ENCODE measurements at places on chromosomes 5 and 9. TPM values are rescaled to one million over a fixed set of nuclear protein-coding genes. Genes with fewer than 3 reads are reported as not detected.

TMEM252 gene
- total RNA-seq, result not detected

SCGB3A2 gene
- 186 TPM for total RNA-seq

INSL4 gene
- not detected for total RNA-seq

TAF1L gene
- total RNA-seq, result not detected

- no peaks in the 10 kb centered on the region for H3K27me3 ChIP-seq
- no peak for DNase-seq
- no peak overlapping the region for H3K27ac ChIP-seq
- H3K36me3 ChIP-seq, result no peaks in the 10 kb centered on the region
- no peak overlapping the region for H3K4me3 ChIP-seq
Observed at GRCh38 chr9:38160613-38161215, 91.7 kb upstream of the SHB start.

DNA sequence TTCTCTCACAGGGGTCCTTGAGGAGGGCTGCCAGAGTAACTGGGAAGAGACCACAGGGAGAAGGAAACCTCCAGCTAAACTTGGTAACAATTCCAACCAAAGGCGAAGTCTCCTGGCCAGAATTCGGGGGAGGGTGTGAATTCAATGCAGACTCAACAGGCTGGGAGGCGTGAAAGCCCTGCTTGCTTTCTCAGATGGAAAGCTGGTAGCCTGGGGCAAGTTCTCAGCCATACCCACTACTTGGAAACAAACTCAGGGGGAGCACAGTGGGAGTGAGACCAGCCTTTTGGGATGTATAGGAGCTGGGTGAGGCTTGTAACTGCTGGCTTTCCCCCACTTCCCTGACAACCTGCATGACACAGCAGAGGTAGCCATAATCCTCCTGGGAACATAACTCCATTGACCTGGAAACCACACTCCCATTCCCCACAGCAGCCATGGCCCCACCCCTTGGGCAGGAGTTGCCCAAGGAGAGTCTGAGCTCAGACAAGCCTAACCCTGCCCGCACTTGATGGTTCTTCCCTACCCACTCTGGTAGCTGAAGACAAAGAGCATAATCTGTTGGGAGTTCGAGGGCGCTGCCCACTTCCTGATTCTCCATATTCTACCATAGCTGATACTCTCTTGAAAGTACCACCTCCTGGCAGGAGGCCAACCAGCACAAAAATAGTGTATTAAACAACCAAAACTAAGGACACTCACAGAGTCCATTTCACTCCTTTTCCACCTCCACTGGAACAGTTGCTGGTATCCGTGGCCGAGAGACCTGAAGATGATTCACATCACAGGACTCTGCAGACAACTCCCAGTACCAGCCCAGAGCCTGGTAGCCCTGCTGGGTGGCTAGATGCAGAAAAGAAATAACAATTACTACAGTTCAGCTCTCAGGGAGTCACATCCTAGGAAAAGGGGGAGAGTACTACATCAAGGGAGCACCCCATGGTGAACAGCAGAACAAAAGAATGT lies 123.8 kb downstream of the FAM170A start:
- H3K4me3 ChIP-seq, result no peak overlapping the region
- H3K4me1 ChIP-seq, result no peaks in the 10 kb centered on the region
- H3K27ac ChIP-seq, result no peak overlapping the region
- H3K27me3 ChIP-seq, result no peaks in the 10 kb centered on the region

GRCh38 chr5:14269395-14269794 lies 126.3 kb downstream of the TRIO start:
- no peak overlapping the region for H3K27ac ChIP-seq
- no peak overlapping the region for H3K4me3 ChIP-seq

GRCh38 chr5:152551061-152551460 lies 146.0 kb upstream of the NMUR2 start:
- no peak overlapping the region for H3K4me3 ChIP-seq
- no peak overlapping the region for H3K27ac ChIP-seq
- no peak for DNase-seq
- no peaks in the 10 kb centered on the region for H3K36me3 ChIP-seq

DNA sequence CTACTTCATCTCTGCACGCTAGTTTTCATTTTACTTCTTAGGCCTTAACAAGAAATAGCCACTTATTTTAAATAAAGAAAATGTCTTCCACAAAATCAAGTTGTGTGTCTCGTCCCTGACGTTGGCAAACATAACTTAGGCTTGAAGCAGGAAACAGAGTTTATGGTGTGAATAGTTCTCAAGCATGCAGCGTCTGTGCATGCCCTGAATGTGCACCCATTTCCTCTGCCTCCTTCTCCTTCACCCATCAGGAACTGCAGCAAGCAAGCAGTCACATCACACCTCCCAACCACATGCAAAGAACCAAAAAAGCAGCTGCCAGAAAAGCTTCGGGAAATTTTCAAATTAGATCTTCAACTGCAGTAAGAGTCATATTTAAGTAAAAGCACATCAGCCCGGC lies 424.0 kb upstream of the IRX4 start:
- no peak overlapping the region for H3K4me3 ChIP-seq
- no peak for DNase-seq
- no peaks in the 10 kb centered on the region for H3K27me3 ChIP-seq
- H3K4me1 ChIP-seq, result no peaks in the 10 kb centered on the region
- H3K36me3 ChIP-seq, result no peaks in the 10 kb centered on the region

DNA sequence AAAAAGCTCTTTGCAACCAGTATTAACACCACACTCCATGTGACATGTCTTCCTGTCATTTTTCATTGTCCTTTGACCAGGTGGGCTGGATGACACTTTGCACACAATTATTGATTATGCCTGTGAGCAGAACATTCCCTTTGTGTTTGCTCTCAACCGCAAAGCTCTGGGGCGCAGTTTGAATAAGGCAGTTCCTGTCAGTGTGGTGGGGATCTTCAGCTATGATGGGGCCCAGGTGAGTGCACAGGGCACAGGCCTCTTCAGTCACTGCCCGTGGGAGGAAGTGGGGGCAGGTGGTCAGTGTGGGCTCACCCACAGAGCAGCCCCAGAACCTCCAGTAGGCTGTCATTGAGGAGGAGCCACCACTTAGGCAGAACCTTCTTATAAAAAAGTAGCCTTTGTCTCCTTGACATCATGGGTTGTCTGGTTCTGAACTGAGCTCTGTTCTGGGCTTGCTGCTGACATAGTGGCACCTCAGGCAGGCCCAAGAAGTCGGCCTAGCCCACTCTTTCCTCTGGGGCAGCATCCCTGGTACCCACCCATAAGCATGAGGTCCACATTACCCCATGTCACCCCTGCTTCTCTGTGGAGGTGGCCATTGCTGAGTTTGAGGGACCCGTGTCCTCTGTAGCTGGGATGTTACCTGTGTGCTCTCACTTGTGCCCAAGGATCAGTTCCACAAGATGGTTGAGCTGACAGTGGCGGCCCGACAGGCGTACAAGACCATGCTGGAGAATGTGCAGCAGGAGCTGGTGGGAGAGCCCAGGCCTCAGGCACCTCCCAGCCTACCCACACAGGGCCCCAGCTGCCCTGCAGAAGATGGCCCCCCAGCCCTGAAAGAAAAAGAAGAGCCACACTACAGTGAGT lies 39.3 kb downstream of the SECISBP2 start:
- no peak for DNase-seq
- peaks cover 100% of the 10 kb centered on the region for H3K36me3 ChIP-seq
- no peak overlapping the region for H3K4me3 ChIP-seq
- H3K27me3 ChIP-seq, result no peaks in the 10 kb centered on the region
- H3K27ac ChIP-seq, result peak overlapping the region; percentile 6

DNA sequence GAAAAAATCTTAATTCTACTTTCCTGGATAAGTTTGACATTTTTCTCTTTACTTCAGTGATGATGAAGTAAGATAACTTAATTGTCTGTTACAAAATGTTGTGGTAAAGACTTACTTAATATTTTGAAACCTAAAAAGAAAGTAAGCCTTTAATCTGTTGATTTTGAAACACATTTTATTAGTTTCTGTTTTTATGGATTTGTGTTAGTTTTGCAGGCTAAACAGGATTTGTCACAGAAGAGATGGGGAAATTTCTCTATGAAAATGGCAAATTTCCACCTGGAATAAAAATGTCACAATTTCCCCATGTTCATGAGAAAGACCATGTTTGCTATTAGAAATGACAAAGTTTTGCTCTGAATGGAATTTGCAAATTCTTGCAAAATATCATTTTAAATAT lies 237.1 kb downstream of the RFX3 start:
- no peaks in the 10 kb centered on the region for H3K36me3 ChIP-seq
- H3K27ac ChIP-seq, result no peak overlapping the region
- H3K27me3 ChIP-seq, result no peaks in the 10 kb centered on the region

DNA sequence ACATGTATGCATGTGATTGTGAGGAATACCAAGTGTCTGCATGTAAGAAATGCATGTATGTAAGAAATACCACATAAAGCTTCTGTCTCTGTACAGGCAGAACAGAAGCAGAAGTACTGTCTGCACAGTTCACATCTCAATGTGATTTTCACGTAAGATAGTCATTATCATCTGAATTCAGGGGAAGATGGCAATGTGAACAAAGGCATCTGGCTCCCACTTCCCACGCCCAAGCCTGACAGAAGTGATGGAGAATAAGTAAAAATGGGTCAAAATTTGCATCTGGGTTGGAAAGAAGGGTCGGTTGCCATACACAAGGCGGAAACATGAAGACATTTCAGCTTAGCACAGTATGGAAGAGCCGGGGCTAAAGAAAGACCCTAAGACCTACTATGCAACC lies 71.7 kb downstream of the SUSD1 start:
- no peaks in the 10 kb centered on the region for H3K36me3 ChIP-seq
- peaks cover 3% of the 10 kb centered on the region for H3K4me1 ChIP-seq
- no peak overlapping the region for H3K27ac ChIP-seq
- no peak overlapping the region for H3K4me3 ChIP-seq
- H3K27me3 ChIP-seq, result no peaks in the 10 kb centered on the region

- H3K27me3 ChIP-seq, result no peaks in the 10 kb centered on the region
- H3K27ac ChIP-seq, result no peak overlapping the region
- H3K4me3 ChIP-seq, result no peak overlapping the region
- H3K4me1 ChIP-seq, result no peaks in the 10 kb centered on the region
- DNase-seq, result no peak
Observed at GRCh38 chr5:144468571-144468970, 297.9 kb downstream of the KCTD16 start.

DNA sequence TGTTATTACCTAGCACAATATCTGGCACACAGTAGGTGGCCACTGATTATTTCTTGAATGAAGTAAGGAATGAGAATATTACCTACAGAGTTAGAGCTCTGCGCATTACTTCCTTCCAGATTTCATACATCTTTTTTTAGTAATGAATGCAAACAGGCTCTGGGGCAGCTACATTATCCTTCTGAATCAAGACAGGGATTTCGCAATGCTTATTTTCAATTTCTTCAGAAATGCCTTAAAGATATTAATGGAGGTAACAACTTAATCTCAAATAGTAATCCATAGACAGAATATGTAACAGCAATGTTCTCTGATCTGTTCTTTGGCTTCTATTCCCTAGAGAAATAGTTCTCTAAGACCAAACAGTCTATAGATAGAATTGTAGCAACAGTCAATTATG lies 32.6 kb downstream of the CDKN2A start:
- no peaks in the 10 kb centered on the region for H3K36me3 ChIP-seq
- no peak overlapping the region for H3K4me3 ChIP-seq
- no peak for DNase-seq
- peaks cover 52% of the 10 kb centered on the region for H3K27me3 ChIP-seq
- H3K4me1 ChIP-seq, result peaks cover 12% of the 10 kb centered on the region

- H3K4me3 ChIP-seq, result no peak overlapping the region
- peaks cover 5% of the 10 kb centered on the region for H3K4me1 ChIP-seq
- no peak overlapping the region for H3K27ac ChIP-seq
- no peaks in the 10 kb centered on the region for H3K36me3 ChIP-seq
Observed at GRCh38 chr9:69030851-69031645, 4.5 kb upstream of the FXN start.

GRCh38 chr9:82512728-82513127 lies 524.2 kb downstream of the SPATA31D1 start:
- peaks cover 19% of the 10 kb centered on the region for H3K4me1 ChIP-seq
- no peaks in the 10 kb centered on the region for H3K36me3 ChIP-seq
- H3K27ac ChIP-seq, result no peak overlapping the region
- no peak overlapping the region for H3K4me3 ChIP-seq

DNA sequence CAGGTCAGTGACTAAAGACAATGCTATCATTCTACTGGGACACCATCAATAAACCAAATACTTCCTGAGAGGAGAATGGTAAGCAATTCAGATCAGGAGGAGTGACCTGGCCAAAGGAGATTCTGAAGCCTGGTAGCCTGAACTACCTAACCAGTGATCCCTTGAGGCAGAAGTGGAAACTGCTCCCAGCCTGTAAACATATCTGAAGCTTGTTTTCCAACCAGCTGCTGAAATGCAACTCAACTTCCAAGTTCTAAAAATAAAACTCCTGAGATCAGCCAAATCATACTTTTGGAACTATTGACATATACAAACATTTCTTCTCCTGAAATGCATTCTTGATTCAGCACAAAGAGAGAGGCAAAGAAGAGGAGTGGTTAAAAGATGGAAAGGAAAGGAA lies 204.1 kb downstream of the EBF1 start:
- no peaks in the 10 kb centered on the region for H3K36me3 ChIP-seq
- no peak overlapping the region for H3K27ac ChIP-seq
- DNase-seq, result no peak
- H3K4me3 ChIP-seq, result no peak overlapping the region

DNA sequence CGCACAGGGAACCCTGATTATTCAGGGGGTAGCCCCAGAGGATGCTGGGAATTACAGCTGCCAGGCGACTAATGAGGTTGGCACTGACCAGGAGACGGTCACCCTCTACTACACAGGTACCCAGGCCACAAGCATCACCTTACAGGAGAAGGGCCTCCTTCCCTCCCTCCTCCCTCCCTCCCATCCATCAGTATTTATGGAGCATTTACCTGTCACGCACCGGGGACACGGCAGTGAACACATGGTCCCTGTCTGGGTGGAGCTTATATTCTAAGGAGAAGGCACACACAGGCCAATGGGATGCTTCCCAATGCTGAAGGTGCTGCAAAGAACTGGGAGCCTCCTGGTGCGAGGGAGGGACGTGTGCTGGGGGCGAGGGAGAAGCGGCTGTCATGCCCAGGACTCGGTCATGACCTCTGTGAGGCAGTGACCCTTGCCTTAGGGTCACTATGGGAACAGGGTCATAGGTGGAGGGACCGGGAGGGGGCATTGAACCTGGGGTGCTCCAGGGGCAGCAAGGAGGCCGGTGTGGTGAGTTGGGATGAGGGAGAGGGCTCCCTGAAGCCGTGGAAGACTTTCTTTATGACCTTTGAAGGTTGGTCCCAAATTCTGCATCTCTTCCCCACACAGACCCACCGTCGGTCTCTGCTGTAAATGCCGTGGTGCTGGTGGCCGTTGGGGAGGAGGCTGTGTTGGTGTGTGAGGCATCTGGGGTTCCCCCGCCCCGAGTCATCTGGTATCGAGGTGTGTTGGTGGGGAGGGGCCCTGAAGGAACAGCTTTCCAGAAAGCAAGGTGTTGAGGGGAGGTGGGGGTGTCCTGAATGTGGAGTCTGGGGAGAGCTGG lies 41.5 kb downstream of the HMCN2 start:
- no peaks in the 10 kb centered on the region for H3K27me3 ChIP-seq
- H3K36me3 ChIP-seq, result no peaks in the 10 kb centered on the region
- no peak overlapping the region for H3K27ac ChIP-seq
- no peak overlapping the region for H3K4me3 ChIP-seq
- DNase-seq, result no peak
- H3K4me1 ChIP-seq, result no peaks in the 10 kb centered on the region
